Stimulated activated CD4-positive, alpha-beta T cell treated with anti-CD3 and anti-CD28 coated beads, TNF-alpha, amount 100 ng/mL, for 4 hours (primary cell): ENCODE measurements at places on chromosomes 11 and 22.

DNA sequence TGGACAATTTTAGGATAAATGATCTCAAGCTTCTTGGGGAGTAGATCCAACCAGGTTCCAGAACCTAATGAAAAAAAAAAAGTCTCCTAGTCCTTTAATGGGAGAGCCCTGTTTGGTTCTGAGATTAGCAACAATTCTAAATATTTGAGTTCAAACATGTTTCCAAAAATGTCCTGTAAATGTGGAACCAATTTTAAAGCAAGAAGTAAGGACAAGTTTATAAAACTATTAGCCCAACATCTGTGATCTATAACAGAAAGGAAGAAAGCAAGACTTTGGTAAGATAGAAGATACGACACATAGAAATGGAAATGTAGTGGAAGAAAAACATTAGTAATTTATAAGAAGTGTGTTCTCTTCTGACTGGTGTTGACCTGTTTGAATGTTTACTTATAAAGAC lies 79.7 kb upstream of the SLC5A12 start:
- DNase-seq, result no peak

GRCh38 chr11:69066122-69067112 lies 17.7 kb downstream of the TPCN2 start:
- no peak for DNase-seq

GRCh38 chr22:39220890-39221850 lies 23.6 kb downstream of the PDGFB start:
- DNase-seq, result no peak

DNA sequence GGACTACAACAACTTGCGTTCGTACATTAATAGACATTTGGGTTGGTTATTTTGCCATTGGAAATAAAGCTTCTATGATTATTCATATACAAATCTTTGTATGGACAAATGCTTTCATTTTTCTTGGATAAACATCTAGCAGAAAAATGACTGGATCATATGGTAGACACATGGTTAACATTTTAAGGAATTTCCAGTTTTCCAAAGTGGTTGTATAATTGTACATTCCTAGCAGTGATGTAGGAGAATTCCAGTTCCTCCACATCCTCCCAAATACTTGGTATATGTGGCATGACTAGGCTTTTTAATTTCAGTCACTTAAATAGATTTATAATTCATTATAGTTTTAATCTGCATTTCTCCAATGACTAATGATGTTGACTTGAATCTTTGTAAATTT lies 246.2 kb upstream of the NCAM1 start:
- DNase-seq, result no peak

GRCh38 chr11:64305691-64306562 lies 603 bp downstream of the ESRRA start:
- DNase-seq, result peak; percentile 61

DNA sequence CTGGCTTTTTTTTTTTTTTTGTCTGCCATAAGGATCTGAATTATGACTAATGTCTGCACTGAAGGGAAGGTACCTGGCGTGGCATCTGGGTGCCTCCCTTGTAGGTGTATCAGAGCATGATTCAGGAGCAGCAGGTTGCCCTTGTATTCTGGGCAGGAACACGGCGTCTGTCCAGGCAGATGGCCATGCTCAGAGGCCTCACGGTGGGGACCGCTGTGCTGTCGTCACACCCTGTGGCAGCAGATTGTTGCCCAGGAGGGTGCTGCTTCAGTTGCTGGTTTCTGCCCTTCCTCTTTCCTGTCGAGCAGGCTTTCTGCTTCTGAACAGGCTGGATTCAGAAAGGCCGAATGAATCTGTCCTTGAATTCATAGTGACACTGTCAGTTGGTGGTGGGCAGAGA lies 11.0 kb downstream of the ZNRF3 start:
- DNase-seq, result no peak

DNA sequence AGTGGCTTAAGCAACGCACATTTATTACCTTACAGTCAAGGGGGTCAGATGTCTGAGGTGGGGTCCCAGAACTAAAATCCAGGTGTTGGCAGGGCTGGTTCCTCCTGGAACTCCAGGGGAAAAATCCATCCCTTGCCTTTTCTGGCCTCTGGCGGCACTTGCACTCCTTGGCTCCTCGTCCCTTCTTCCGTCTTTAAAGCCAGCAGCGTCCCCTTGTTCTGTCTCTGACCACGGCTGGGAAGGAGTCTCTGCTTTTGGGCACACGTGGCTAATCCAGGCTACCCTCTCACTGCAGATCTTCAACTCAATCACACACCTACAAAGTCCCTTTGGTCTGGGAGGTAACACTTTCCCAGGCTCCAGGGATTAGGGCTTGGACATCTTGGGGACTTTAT lies 73.5 kb upstream of the WNT7B start:
- DNase-seq, result no peak

DNA sequence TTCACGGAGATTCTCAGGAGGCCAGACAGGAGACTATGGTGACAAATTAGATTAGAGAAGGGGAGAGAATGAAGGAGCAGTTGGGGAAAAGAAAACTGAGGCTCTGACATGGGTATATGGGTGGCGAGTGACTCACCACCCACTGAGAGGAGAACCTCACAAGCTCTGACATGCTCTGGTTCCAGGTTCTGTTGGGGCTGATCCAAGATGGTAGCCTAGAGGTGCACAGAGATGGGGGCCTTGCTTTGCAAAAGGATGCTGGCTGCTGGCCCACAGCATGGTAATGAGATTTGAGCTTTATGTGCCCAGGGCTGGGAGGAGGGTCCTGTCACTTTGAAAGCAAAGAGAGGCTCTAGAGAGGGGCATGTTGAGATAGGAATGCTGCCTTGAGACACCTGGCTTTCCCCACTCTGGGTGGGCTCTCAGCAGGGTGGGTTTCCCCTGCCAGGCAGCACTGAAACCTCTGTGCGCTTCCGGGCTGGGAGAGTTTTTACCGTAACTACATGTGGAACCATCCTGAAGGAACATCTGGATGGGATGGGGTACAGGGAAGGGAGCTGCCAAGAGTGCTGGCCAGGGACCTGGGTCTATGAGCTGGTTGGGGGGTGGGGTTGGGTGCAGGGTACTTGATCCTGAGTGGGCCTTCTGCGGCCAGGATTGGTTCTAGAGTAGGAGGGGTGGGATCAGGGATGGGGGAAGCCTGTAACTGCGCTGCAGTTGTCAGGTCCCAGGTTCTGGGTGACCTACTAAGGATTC lies 1.2 kb upstream of the GRK2 start:
- DNase-seq, result no peak

- DNase-seq, result no peak
These were observed 79.2 kb downstream of the TRMU start for GRCh38 chr22:46414704-46415103.

GRCh38 chr11:96863520-96863919 lies 473.7 kb downstream of the JRKL start:
- no peak for DNase-seq

DNA sequence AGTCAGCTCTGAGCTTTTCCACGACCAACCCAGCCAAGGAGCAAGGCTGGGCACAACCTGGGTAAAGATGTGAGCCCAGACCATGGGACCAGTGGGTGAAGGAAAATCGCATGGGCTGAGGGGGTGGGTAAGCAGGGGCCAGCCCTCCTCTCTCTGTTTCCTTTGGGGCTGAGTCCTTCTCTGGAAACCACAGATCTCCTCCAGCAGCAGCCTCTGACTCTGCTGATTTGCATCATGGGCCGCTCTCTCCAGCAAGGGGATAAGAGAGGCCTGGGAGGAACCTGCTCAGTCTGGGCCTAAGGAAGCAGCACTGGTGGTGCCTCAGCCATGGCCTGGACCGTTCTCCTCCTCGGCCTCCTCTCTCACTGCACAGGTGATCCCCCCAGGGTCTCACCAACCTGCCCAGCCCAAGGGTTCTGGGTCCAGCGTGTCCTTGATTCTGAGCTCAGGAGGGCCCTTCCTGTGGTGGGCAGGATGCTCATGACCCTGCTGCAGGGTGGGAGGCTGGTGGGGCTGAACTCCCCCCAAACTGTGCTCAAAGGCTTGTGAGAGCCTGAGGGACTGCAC lies 67.8 kb downstream of the GGTLC2 start:
- no peak for DNase-seq

DNA sequence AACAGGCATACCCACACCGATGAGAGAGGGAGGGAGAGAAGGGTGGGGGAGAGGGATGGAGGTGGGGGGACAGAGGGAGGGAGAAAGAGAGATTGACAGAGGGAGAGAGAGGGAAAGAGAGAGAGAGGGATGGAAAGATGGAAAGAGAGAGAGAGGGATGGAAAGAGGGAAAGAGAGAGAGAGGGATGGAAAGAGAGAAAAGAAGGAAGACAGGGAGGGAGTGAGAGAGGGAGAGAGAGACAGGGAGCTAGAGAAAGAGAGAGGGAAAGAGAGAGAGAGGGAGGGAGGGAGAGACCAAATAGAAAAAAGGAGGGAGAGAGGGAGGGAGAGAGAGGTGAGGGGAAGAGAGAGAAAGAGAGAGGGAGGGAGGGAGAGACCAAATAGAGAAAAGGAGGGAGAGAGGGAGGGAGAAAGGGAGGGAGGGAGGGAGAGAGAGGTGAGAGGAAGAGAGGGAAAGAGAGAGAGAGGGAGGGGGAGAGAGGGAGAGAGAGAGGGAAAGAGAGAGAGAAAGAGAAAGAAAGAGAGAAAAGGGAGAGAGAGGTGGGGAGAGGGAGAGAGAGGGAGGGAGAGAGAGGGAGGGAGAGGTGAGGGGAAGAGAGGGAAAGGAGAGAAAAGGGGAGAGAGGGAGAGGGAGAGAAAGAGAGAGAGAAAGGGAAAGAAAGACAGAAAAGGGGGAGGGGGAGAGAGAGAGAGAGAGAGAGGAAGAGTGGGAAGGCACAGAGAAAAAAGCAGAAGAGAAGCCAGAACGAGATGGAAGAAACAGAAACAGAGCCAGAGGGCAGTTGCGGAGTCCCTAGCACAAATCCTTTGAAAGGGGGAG lies 23.8 kb downstream of the MB start:
- no peak for DNase-seq

DNA sequence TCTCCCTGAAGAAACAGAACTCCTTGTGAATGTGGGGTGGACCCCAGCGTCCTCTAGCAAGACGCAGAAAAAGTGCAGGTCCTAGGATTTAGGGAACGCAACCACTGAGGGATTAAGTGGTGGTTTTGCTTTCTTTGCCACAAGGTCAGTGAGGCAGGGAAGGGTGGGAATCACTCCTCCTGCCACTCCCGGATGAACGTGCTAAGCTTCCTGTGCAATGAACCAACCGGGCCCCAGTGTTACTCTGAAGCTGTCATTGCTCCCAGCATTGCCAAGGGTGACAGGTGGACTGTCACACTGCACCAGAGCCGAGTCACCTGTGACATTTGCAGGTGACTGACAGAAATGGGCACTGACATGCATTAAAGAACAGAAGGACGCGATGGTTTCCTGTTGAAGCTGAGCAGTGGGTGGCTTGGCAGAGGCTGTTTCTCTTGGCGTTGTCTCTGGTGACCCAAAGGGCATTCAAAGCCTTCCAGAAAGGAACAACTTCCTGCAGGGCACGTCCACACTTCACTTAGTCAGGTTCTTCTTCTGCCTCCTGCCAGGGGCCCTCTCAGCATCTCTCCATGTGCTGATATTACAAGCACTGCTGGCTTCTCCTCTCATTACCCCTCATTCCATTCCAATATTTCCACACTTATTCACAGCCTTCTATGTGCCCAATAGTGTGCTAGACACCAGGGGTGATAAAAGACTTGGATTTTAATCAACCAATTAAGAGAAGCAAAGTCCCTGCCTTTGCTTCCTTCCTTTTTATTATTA lies 9.7 kb downstream of the KIRREL3 start:
- no peak for DNase-seq

GRCh38 chr11:83156996-83157593 lies at the start of gene PCF11:
TSS of gene PCF11 (plus strand) at chr11:83157131. CDS start at chr11:83157440, 309 bp downstream.
- peak; percentile 91 for DNase-seq

DNA sequence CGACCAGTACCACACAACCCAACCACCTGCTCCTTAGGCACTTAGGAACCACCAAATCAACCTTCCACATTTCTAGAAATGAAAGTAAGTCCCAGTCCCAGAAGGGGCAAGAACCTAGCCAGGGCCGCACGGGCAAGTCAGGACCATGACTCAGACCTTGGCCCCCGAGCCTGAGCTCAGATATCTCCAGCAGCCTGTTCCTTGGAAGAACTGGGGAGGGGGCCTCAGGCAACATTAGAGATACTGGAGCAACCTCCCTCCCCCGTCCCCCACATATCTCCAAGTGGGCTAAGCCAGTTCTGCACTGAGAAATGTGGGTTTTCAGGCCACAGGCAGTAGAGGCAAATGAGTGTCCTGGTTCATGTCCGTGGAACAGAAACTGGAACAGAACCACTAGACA lies 7.7 kb downstream of the ARAP1 start:
- DNase-seq, result no peak

GRCh38 chr11:48142889-48143288 lies 73.7 kb upstream of the OR4B1 start:
- DNase-seq, result no peak

DNA sequence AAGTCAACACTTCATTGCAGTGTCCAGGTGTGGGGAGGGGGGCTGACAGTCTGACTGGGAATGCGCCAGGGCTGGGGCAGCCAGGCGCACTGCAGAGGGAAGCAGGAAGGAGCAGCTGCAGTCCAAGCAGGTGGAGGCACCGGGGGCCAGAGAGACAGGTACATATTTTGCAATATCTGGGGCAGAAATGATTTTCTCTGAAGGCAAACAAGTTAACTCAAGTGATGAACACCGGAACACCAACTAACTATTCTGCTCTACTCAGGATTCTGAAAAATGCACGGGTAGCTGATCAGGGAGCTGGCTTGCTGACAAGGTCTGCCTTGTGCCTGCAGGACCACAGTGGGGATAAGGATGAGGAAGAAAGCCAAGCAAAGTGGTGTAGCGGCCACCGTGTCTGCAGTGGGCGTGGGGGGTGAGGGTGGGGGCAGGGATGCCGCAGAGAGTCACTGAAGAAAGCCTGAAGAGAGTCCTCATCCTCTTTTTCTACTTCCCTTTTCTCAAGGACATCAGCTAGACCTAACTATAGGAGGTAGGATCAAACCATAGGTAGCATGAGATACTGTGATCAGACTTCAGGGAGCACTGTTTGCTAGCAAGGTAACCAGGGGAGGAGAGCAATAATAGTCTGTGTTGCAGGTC lies 83.4 kb downstream of the SCN3B start:
- no peak for DNase-seq

GRCh38 chr22:49660794-49661781 lies 166.6 kb downstream of the BRD1 start:
- DNase-seq, result no peak

DNA sequence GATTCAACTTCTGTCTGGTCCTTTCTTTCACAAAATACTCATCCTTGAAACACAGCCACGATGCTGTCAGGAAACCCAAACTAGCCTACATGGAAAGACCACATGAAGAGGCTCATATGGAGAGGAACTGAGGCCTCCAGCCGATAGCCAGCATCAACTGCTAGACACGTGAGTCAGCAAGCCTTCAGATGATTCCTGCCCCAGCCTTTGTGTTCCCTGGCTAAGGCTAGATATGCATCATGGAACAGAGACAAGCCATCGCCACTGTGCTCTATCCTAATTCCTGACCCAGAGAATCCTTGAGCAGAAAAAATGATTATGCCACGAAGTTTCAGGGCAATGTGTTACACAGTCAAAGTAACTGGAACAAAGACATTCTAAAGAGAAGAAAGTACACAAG lies 75.5 kb downstream of the ENTHD1 start:
- DNase-seq, result no peak

GRCh38 chr11:83600661-83601060 lies 314.5 kb upstream of the CCDC90B start:
- DNase-seq, result no peak
